ENCODE measurements at places on chromosomes 13 and 19.

GRCh38 chr13:70908795-70909194 lies 800.5 kb upstream of the KLHL1 start:
- no peak for DNase-seq

- peak; percentile 22 for DNase-seq
These were observed 105.3 kb downstream of the MYO16 start for GRCh38 chr13:108734676-108735075.

GRCh38 chr13:83204886-83205285 lies 677.4 kb downstream of the SLITRK1 start:
- no peak for DNase-seq

DNA sequence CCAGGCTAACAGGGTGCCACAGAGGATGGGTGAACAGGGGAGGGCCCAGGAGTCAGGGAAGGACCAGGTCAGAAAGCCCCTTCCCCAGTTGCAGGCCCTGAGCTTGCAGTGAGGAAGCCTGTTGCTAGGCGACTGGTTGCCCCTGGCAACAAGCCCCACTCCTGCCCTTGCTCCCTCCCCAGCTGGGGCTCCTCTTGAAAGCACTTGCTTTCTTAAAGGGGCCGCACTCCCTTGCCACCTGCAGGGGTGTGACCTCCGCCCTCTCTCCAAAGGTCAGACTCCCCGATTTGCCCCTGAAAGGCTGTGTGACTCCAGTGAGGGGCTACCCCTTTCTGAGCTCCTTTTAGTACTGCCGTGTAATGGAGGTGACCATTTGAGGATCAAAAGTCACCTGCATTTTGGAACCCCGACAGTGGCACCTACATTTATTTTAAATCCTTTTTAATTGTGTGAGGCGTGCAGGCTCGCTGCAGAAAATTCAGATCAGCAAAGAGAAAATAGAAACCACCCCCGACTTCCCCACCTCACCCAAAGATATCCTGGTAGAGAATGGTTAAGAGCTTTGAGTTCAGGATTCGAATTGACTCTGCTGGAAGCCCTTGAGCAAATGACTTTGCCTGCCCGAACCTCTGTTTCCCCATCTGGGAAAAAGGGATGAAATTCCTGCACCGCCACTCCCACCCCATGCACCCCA lies 4.8 kb downstream of the FCHO1 start:
- peak; percentile 85 for DNase-seq

DNA sequence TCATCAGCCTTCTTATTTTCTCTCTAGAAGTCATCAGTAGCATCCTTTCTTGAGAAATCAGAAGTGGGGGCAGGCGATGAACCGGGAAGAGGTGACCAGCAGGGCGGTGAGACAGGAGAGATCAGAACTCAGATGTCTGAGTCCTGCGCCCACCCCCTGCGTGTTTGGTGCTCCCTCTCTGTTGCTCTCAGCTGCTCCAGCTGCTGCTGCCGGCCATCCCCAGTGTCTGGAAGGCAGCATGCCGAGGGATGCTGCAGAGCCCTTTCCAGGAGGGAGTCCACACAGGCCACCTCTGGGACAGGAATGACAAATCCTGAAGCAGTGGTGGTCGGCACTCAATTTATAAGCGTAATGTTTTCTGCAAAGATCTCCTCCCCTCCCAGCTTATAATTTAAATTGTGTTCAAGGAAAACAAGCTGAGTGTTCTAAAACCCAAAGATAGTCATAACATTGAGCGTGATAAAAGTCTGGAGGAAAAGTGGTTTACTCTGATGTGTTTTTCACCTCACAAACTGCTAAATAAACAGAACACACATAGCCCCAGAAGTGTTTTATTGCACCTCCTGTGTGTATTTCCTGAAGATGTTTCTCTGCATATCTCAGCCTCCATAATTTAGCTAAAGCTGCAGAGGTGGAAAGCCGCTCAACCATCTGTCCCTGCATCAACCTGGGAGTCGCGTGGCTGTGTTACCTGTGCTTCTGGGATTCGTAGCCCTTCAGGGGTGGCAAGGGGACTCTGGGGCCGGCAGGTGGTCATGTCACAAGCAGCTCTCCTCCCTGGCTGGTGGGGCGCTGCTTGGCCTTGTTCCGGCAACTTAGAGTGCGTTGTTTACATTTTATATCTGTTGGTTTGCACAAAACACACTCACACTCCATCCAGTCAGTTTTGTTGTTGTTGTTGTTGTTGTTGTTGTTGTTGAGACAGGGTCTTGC lies 191.2 kb downstream of the USP12 start:
- DNase-seq, result no peak

- no peak for DNase-seq
These were observed 122.0 kb downstream of the OLFM4 start for GRCh38 chr13:53150568-53150967.

- DNase-seq, result peak; percentile 69
These were observed 6.7 kb upstream of the ZNF761 start for GRCh38 chr19:53424968-53425597.

- DNase-seq, result no peak
These were observed 240.9 kb upstream of the SERP2 start for GRCh38 chr13:44132710-44133109.

DNA sequence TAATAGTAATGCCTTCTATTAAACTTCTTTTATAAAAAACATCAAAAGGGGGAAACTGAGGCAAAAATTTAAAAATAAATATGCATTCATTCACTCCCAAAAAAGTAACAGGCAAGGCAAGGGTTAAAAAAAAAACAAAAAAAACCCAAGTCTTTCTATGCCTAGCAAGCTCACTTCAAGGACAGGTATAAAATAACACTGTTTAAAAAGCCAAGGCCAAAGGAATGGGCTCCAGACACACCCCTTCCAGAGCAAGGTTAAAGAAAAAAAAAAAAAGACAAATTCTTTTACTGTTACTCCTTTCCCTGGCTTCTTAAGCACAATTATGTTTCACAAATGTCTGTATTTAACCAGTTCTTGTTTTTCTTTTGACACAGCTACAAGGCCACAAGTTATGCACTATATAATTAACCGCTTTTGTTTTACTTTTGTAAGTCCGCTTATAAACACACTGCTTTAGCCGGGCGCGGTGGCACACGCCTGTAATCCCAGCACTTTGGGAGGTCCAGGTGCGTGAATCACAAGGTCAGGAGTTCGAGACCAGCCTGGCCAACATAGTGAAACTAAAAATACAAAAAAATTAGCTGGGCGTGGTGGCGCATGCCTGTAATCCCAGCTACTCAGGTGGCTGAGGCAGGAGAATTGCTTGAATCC lies 3.6 kb downstream of the SIGLEC11 start:
- DNase-seq, result no peak

GRCh38 chr19:4327252-4327876 lies 11.3 kb downstream of the STAP2 start:
- DNase-seq, result peak; percentile 87

- DNase-seq, result no peak
These were observed 88.3 kb downstream of the PDS5B start for GRCh38 chr13:32674503-32674902.

DNA sequence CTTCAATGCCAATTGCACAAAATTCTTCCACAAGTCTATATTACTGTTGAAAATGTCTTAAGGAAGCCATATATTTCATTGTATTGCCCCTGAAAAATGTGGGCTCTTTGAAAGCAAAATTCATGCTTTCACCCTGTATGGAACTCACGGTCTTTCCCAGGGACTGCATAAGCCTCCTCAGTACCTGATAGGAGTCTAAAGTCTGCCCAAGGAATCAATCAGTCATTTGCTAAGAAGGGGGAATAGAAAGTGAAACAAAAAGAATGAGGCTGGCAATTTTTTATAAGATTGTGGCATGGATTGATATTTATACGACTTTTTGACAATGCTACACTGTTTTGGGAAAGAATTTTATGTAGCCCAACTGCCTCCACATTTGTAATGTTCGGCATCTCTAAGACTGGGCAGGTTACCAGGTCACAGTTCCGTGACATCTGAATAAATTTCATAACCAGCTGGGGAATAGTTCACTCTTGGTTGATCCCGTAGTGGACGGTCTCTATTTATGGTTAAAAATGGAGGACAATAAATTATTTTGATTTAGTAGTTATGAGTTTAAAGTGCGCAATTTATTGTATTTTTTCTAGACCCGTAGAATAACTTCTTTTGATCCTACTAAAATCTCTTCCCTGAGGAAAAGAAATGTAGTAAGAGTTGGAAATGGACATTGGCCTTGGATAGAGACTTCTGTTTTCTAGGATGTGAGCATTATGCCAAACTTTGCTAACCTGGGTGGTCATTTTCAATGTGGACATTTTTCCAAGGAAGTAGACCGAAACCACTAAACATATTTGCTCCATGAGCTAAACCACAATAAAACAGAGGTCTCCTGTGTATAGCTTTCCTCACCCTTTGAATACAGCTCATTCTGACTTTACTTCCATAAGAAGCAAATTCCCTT lies 1585.4 kb downstream of the EFNB2 start:
- no peak for DNase-seq

- DNase-seq, result peak; percentile 1
These were observed 7.3 kb downstream of the CD209 start for GRCh38 chr19:7739801-7740681.

DNA sequence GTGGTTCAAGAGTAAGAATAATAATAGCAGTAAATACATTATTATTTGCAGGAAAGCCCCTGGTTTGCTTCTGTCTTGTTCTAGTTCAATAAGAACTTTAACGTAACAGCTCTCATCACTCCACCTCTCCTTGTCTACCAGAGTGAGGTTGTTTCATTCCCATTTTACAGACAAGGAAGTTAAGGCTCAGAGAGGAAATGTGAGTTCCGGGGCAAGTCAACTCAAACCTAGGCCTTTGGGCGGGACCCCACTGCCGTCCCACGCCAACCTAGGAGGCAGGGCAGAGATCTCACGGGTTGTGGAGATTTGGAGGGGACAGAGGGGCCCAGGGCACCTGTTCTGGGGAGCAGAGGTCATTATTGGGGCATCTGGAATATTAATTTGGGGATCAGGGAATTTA lies 1.5 kb downstream of the MAP4K1 start:
- no peak for DNase-seq

- peak; percentile 84 for DNase-seq
These were observed 5.9 kb downstream of the CEACAM19 start for GRCh38 chr19:44677019-44677811.

- no peak for DNase-seq
These were observed 14.3 kb downstream of the RASA3 start for GRCh38 chr13:114118086-114118485.

DNA sequence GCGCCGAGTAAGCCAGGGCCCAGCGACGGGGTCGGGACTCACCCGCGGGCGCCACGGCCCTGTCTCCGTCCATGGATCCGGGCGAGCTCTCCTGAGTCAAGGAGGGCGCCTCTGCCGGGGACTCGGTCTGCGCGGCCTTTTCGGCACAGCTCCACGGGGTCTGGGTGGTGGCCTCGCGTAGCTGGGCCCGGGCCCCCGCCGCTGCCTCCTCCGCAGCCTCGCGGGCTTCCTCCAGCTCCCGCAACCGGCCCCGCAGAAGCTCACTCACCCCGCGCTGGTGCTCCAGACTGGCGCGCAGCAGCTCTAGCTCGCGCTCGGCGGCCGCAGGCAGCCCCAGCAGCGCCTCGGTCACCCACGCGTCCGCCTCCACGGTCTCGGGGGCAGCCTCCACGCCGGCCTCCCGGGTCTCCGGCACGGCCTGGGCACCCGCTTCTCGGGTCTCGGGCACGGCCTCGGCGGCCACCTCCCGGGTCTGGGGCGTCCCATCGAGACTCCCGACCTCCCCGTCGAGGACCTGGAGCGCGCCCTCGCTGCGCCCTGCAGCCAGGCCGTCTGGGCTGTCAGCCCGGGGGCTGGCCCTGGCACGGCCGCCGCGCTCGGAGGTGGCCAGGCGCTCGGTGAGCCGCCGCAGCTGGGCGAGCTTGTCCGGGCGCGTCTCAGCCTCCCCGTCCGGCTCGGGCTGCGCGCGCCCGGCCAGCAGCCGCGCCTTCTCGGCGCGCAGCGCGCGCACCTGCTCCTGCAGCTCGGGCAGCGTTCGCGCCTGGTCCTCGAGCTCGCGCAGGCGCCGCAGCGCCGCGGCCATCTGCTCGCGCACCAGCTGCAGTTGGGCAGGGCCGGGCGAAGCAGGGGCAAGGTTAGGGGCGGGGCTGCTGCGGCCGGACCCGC lies 8.4 kb downstream of the KANK3 start:
- peak; percentile 94 for DNase-seq

DNA sequence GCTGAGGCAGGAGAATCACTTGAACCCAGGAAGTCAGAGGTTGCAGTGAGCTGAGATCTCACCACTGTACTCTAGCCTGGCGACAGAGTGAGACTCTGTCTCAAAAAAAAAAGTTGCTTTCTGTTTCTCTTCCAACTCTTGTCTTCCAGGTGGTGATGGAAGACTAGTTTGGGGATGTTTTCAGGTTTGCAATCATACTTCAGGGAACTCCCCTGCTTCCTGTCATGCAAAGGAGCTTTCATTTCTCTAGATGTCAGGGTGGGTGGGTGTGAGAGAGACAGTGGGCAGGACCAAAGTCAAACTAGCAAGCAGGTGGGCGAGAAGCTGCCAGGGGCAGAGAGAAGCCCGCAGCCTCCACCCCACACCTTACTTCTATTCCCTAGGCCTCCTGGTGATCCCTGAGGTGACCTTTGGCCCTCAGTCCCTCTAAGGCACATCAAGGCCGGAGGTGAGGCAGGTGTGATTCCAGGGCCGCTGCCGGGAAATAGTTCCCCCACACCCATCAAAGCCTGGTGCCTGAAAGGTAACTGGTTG lies 25.7 kb downstream of the CCNE1 start:
- DNase-seq, result no peak

DNA sequence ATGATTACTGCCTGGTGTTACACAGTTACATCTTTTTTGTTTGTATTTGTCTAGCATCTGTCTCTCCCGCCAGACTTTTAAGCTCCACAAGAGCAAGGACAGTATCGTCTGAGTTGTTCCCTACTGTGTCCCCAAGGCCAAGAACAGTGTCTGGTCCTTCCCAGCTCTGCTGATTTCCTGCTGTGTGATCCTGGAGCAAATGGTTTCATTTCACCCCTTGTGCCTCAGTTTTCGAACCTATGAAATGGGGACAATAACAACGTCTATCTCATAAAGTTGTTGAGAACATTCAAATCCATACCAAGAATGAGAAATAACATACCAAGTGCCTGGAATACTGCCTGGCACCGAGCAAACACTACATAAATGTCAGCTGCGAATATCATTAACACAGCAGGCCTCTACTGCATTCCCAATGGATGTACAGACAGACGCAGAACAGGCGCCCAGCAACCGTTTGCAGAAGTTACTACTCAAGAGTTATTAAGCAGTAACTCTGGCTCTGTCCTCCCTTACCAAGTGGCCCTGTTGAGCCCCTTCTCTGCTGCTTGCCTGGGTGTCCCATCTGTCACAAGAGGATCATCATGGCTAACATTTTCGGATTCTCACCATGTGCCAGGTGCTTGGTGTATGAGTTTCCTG lies 11.4 kb downstream of the XRCC1 start:
- no peak for DNase-seq
